ENCODE measurements at places on chromosomes 11 and 22. TPM values are rescaled to one million over a fixed set of nuclear protein-coding genes. Genes with fewer than 3 reads are reported as not detected.

DNA sequence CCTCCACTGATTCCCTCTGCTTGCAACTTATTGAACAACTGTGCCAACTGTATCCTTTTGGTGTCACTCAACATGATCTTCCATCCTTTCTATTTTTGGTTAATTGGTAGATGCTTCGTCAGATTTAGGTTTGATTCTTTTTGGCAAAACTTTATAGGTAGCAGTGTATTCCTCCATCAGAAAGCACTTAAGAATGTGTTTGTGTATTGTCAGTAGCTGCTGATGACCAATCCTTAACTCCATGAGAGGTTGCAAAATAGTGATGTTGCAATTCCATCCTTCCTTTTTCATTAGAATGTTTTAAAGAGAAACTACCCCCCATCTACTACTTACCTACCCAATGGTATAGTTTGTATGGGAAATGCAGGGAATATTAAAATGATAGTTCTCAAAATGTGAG, 22.1 kb downstream of the FAM76B start:
- no peak for DNase-seq

- DNase-seq: no peak
Measured at GRCh38 chr22:36610056-36610455, 81.1 kb upstream of the EIF3D start.

HBE1 gene
- polyA plus RNA-seq: not detected

GP1BB gene
- polyA plus RNA-seq: 29.7 TPM

DDI1 gene
- polyA plus RNA-seq: not detected

- DNase-seq: no peak
Measured at GRCh38 chr11:6129635-6130034, 22.2 kb downstream of the OR56B4 start.

- DNase-seq: no peak
Measured at GRCh38 chr22:36162127-36163034, 1.8 kb upstream of the APOL3 start.

- DNase-seq: no peak
Measured at GRCh38 chr22:27746918-27747317, 54.6 kb downstream of the MN1 start.

- DNase-seq: no peak
Measured at GRCh38 chr11:15687342-15687741, 572.6 kb downstream of the INSC start.

- no peak for DNase-seq
Measured at GRCh38 chr11:67448220-67448609, 4.3 kb downstream of the GPR152 start.

- no peak for DNase-seq
Measured at GRCh38 chr11:2913019-2913431, 16.2 kb downstream of the PHLDA2 start.

GRCh38 chr22:24400034-24400725, 27.2 kb upstream of the ADORA2A start:
- no peak for DNase-seq

CCDC15 gene
- 0.61 TPM for polyA plus RNA-seq

DNA sequence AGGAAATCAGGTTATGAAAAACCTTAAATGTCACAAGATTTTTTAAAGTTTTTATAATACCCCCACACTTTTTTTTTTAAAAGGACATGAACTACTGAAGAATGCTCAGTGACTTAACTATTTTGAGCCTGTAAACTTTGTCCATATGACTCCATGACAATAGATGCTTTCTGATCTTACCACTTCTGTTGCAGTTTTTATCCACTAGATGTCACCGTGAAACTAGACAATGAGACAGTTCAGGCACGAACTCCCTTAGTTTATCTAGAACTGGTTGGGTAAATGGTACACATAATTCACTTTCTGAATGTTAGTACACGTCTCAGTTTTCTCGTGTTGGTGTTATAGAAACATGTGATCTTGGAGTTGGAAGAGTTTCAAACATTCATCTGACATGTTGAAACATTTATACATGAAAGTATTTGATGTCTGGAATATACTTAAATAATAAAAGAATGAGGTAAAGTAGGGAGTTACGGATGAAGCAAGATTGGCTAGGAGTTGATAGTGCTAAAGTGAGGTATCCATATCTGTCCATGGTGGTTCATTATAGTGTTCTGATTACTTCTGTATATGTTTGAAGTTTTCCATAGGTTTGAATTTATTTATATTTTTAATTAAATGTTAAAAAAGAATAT, 8.1 kb downstream of the CCDC15 start:
- no peak for DNase-seq

NLRP6 gene
- polyA plus RNA-seq: 6.1 TPM

Measured in aorta (tissue), 5 donors.